T-helper 17 cell (primary cell): ENCODE measurements at places on chromosomes 1 and 21. TPM values are rescaled to one million over a fixed set of nuclear protein-coding genes. Genes with fewer than 3 reads are reported as not detected.

DNA sequence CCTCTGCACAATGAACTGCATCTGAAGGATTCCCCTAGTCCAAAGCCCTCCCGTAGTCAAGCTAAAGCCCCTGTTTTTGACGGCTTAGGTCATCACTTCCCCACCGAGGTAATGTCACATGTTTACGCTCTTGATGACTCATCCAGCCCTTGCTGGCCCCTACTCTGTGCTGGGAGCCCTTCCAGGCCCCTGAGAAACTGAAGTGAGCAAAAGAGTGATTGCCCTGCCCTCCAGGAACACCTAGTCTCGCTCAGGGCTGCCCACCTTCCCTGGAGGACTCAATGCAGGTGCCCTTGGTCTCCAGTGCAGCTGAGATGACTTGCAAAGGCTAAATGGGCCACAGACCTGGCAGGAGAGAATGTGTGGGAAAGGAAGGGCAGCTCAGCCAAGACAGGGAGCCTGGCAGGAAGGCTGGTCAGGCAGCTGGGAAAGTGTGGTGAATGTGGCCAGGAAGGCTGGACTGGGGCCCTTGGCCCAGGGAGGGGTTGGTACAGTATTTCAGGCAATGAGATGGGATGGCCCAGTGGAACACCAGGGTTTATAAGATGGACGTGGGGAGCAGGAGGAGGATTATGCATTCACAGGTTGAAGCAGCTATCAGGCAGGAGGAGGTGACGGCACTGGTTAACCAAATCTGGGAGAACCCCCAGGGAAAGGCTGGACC is 345.6 kb downstream of the NPHP4 start:
- no peaks in the 10 kb centered on the region for H3K36me3 ChIP-seq
- no peaks in the 10 kb centered on the region for H3K4me1 ChIP-seq
- H3K27ac ChIP-seq, result no peak overlapping the region
- H3K4me3 ChIP-seq, result no peak overlapping the region
- peaks cover 40% of the 10 kb centered on the region for H3K27me3 ChIP-seq

- no peak for DNase-seq
- no peak overlapping the region for H3K4me3 ChIP-seq
- H3K27ac ChIP-seq, result no peak overlapping the region
- no peaks in the 10 kb centered on the region for H3K27me3 ChIP-seq
- peaks cover 2% of the 10 kb centered on the region for H3K36me3 ChIP-seq
These were observed 11.6 kb downstream of the SDCCAG8 start for GRCh38 chr1:243267471-243267880.

DNA sequence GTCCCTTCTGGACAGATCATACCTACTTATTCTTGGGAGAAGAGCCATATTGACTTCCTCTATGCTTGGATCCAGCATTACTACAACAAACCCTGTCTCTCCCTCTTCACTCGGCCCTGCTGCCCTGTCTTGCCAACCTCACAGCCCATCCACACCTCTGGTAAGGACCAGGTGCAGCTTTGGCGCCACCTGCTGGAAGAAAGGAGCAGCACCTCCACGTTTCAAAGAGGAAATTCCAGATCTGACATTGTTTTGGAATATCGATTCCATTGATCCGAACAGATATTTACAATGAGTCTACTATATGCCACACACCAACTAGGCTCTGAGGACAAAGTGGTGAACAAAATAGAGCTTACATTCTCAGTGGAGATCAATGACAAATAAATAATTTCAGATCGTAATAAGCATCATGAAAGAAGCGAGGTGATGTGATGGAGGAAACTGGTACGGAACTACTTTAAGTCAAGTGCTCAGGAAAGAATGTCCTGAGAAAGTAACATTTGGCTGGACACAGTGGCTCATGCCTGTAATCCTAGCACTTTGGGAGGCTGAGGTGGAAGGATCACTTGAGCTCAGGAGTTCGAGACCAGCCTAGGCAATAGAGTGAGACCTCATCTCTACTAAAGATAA is 18.7 kb downstream of the MFSD2A start:
- H3K27me3 ChIP-seq, result peaks cover 10% of the 10 kb centered on the region
- peaks cover 8% of the 10 kb centered on the region for H3K4me1 ChIP-seq
- H3K4me3 ChIP-seq, result peak overlapping the region; percentile 7
- peaks cover 6% of the 10 kb centered on the region for H3K36me3 ChIP-seq

- no peaks in the 10 kb centered on the region for H3K36me3 ChIP-seq
- no peaks in the 10 kb centered on the region for H3K27me3 ChIP-seq
- no peaks in the 10 kb centered on the region for H3K4me1 ChIP-seq
- DNase-seq, result no peak
- no peak overlapping the region for H3K27ac ChIP-seq
- no peak overlapping the region for H3K4me3 ChIP-seq
These were observed 31.2 kb downstream of the FMN2 start for GRCh38 chr1:240122639-240123613.

DNA sequence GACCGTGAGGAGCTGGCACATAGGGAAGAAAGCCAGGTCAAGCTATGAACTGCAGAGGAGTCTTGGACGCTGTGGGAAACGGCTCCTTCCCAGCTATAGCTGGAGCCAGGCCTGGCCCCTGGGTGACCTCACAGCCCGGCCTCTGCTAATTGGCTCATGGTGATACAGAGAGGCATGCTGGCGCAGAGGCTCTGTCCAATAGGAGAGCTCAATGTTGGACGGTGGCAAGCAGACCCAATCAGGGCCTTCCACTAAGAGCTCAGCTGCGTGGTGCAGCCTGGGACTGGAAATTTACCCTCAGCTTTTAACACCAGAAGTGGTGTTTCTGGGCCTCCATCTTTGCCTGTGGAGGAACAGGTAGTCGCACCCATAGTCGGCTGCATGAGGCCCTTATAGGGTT is 64.4 kb upstream of the GRHL3 start:
- no peak overlapping the region for H3K27ac ChIP-seq
- no peak overlapping the region for H3K4me3 ChIP-seq
- H3K36me3 ChIP-seq, result no peaks in the 10 kb centered on the region
- no peak for DNase-seq

DNA sequence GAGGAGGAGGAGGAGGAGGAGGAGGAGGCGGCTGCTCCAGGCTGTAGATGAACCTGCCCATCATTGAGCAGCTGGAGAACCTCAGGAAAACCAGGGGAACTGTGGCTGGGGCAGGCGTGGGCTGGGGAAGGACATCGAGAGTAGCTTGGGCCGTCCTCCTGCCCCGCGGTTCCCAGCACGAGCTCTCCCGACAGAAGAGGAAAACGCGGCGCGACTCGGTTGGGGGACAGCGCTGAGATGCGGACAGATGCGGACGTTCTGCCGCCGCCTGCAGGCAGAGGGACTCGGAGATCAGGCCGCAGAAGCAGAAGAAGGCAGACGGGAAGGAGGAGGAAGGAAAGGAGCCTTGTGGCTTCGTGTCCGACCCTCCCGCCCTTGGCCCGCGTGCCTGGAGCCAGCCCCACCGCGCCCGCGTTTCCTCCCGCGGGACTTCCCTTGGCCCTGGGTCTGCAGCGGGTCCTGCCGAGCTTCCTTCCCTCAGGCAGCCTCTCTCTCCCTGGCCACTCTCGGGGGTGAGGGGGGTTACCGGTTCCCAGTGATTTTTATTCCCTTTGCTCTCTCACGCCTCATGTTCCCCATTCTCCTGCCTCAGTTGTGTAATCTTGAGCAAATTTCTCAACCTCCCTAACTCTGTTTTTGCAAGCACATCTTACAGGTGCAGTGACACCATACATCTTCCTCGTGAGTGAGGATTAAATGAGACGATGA is 1.7 kb upstream of the TNFRSF9 start:
- H3K27ac ChIP-seq, result peak overlapping the region; percentile 93
- H3K27me3 ChIP-seq, result peaks cover 29% of the 10 kb centered on the region
- peak overlapping the region; percentile 92 for H3K4me3 ChIP-seq
- peak; percentile 35 for DNase-seq
- H3K4me1 ChIP-seq, result peaks cover 26% of the 10 kb centered on the region

- no peaks in the 10 kb centered on the region for H3K27me3 ChIP-seq
- peak within 1 kb of the TSS; percentile 100 for H3K27ac ChIP-seq
- DNase-seq, result peak; percentile 32
- peaks cover 20% of the 10 kb centered on the region for H3K4me1 ChIP-seq
These were observed at the start of gene DNAJB4 for GRCh38 chr1:78004719-78005447. Gene DNAJB4, plus strand, starts transcription at chr1:78004939. Its CDS starts 172 bp downstream, at chr1:78005111.

The RAB4A gene
- 34.3 TPM for total RNA-seq

The BLZF1 gene
- total RNA-seq, result 16.7 TPM

The RHBDL2 gene
- not detected for total RNA-seq
